ENCODE measurements at places on chromosomes 13 and 19. TPM values are rescaled to one million over a fixed set of nuclear protein-coding genes. Genes with fewer than 3 reads are reported as not detected.

TYROBP gene
- total RNA-seq, result 52.6 TPM

- DNase-seq, result no peak
Observed at GRCh38 chr13:97743938-97744337, 209.5 kb upstream of the IPO5 start.

DNA sequence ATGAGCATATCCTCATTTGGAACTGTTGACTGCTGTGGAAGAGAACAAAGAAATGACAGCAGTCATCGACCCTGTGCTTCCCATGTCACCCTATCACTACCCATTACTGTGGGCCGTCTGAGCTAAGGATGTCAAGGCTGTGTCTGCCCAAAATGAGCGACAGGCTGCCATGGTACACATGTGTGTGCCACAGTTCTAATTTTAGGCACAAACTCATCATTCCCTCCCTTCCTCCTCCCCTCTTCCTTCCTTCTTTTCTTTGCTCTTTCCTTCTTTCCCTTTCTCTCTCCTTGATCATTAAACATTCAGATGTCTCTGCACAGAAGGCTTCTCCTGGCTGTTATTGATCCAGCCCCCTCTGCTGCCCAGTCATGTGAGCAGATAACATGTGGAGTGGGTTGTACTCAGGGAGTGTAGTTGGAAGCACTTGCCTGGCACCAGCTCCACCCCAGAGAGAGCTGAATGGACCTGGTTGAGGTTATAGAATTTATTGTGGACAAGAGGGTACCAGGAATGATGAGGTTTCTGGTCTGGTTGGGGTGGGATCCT, 6.3 kb downstream of the FGF9 start:
- no peak for DNase-seq

GRCh38 chr19:15721268-15721667, 6.6 kb upstream of the OR10H2 start:
- DNase-seq, result no peak

DNA sequence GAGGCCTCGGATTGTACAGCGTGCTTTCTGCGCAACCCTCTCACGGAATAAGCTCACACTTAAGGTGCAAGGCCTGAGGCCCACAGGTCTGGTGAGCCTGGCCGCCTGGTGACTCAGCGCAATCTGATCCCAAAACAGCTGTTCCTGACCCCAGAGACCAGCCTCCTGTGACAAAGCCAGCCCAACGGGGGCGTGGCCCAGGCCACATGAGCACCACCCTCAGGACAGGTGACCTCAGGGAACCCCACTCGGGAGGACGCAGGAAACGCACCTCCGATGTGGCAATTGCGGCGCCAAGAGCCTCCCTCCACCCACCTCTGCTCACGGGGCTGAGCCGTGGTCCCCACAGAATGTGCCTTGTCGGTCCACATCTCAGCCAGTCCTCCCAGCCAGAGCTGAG, 26.4 kb downstream of the GRTP1 start:
- DNase-seq, result no peak

Measured in thymus (tissue), 14 donors.